ENCODE measurements at places on chromosomes 2 and 18.

- no peak for DNase-seq
Observed at GRCh38 chr2:12164689-12165088, 418.3 kb downstream of the LPIN1 start.

DNA sequence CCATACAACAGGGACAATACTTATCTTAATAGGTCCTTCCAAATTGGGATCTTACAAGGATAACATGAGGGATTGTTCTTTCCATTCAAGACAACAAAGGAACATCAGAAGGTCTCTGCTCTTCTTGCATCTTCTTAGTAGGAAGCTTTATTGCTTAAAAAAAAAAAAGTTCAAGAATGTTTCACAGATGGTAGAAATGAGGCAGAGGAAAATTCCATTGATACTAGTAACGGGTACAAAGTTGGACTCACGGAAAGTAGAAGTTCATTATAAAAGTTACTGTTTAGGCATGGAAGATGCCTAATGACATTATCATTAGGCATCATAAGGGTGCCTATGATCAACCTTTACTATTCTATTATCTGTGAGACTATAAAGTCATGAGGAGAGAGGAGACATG, 136.2 kb downstream of the LAMA3 start:
- DNase-seq = no peak

DNA sequence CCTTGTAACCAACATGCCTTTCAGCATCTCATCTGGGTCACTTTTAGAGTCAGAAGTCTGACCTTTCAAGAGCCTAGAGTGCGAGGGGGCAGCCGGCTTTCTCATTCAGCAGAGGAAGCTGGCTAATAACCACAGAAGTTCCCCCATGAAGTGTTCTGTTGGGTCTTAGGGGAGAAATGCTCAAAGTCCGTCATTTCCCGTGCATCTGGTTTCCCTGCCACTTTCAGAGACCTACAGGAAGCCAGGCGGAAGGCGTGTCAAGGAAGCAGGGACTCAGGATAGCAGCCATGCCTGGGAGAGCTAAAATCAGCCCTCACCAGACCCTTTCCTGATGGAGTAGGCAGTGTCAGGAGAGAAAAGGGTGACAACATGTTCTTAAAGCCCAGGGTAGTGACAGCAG, 301.8 kb upstream of the ID2 start:
- no peak for DNase-seq

DNA sequence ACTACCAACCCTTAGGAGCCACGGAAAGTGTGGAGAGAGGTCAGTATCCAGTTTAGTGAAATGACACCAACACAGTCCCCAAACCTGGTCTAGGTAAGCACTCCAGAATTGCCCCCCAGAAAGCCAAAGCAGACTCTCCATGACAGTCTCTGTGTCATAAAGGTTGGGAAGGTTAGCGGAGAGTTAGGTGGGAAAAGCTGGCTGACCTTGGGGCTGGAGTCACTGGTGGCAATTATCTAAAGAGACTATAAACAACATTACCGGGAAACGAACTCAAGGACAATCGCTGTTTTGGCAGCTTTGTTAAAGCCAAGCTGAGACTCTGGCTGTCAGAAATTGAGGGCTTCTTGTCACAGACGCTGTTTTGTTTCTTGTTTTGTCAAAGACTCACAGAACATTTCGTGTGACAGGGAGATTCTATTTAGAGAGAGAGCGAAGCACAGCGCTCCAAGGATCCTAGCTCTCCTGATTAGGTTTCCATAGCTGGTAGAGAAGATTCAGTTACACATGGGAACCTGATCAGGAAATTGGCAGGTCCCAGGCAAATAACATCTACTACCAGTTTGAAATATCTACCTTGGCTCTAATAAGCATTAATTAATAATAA, 111.3 kb downstream of the LNPK start:
- no peak for DNase-seq

DNA sequence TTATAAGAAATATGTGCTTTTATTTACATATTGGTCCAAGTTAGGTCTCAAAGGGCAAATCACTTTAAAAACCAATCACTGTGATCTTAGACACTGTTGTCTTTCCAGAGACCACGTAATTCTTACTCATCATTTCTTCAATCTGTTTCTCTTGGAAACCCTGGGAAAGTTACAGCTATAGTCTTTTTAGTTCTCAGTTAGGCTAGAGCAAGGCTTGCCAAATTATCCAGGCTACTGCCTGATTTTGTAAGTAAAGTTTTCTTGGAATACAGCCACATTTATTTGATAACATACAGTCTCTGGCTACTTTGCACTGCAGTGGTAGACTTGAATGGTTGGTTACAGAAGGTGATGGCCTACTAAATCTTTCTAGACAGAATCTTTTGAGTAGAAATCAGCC, 106.0 kb downstream of the KIAA1328 start:
- DNase-seq = no peak

Measured in activated CD8-positive, alpha-beta memory T cell treated with anti-CD3 and anti-CD28 coated beads for 4 hours (primary cell).